Activated CD8-positive, alpha-beta T cell treated with anti-CD3 and anti-CD28 coated beads, Interleukin-2, amount 10 ng/mL, durations not matched to agents 7 days and 5 days (primary cell): ENCODE measurements at places on chromosomes 7 and 10.

- peaks cover 2% of the 10 kb centered on the region for H3K27me3 ChIP-seq
- no peak for DNase-seq
- H3K4me1 ChIP-seq: no peaks in the 10 kb centered on the region
- no peak overlapping the region for H3K27ac ChIP-seq
- H3K36me3 ChIP-seq: no peaks in the 10 kb centered on the region
- no peak overlapping the region for H3K4me3 ChIP-seq
Observed at GRCh38 chr10:93211991-93212390, 138.3 kb downstream of the CYP26A1 start.

GRCh38 chr10:122249991-122250750 is 20.9 kb upstream of the BTBD16 start:
- DNase-seq: no peak
- H3K4me3 ChIP-seq: no peak overlapping the region
- no peaks in the 10 kb centered on the region for H3K4me1 ChIP-seq
- H3K27me3 ChIP-seq: peaks cover 3% of the 10 kb centered on the region
- no peak overlapping the region for H3K27ac ChIP-seq

- H3K4me1 ChIP-seq: no peaks in the 10 kb centered on the region
- H3K4me3 ChIP-seq: no peak overlapping the region
- H3K27ac ChIP-seq: no peak overlapping the region
- H3K36me3 ChIP-seq: no peaks in the 10 kb centered on the region
Observed at GRCh38 chr10:58780476-58780875, 267.8 kb downstream of the BICC1 start.

- no peak overlapping the region for H3K27ac ChIP-seq
- no peak overlapping the region for H3K4me3 ChIP-seq
- DNase-seq: no peak
- no peaks in the 10 kb centered on the region for H3K36me3 ChIP-seq
- no peaks in the 10 kb centered on the region for H3K27me3 ChIP-seq
Observed at GRCh38 chr10:44477046-44477425, 92.1 kb upstream of the CXCL12 start.

- H3K27ac ChIP-seq: no peak overlapping the region
- no peak overlapping the region for H3K4me3 ChIP-seq
- H3K36me3 ChIP-seq: no peaks in the 10 kb centered on the region
- H3K27me3 ChIP-seq: no peaks in the 10 kb centered on the region
Observed at GRCh38 chr7:16095171-16095950, 326.0 kb downstream of the CRPPA start.

- DNase-seq: no peak
- no peak overlapping the region for H3K27ac ChIP-seq
- peaks cover 43% of the 10 kb centered on the region for H3K4me1 ChIP-seq
- H3K4me3 ChIP-seq: no peak overlapping the region
Observed at GRCh38 chr7:35731349-35731748, 36.4 kb upstream of the HERPUD2 start.

DNA sequence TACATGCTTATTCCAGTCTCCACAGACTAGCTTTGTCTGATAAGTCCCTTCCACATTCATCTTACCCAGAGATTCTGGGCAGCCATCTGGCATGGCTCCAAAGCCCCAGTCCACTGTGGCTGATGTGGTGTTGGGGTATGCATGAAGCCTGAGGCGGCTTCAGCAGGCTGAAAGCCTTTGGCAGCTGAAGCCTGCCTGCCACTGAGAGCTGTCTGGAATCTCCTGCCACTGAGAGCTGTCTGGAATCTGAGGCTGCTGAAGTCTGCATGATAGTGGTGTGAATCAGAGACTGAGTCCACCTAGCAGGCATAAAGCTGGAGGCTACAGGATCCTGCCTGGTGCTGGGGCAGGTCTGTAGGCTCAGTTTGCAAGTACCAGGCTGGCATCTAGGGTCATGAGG is 87.1 kb downstream of the DYNC1I1 start:
- H3K4me3 ChIP-seq: no peak overlapping the region
- no peak overlapping the region for H3K27ac ChIP-seq
- no peaks in the 10 kb centered on the region for H3K36me3 ChIP-seq
- no peak for DNase-seq
- H3K27me3 ChIP-seq: no peaks in the 10 kb centered on the region

DNA sequence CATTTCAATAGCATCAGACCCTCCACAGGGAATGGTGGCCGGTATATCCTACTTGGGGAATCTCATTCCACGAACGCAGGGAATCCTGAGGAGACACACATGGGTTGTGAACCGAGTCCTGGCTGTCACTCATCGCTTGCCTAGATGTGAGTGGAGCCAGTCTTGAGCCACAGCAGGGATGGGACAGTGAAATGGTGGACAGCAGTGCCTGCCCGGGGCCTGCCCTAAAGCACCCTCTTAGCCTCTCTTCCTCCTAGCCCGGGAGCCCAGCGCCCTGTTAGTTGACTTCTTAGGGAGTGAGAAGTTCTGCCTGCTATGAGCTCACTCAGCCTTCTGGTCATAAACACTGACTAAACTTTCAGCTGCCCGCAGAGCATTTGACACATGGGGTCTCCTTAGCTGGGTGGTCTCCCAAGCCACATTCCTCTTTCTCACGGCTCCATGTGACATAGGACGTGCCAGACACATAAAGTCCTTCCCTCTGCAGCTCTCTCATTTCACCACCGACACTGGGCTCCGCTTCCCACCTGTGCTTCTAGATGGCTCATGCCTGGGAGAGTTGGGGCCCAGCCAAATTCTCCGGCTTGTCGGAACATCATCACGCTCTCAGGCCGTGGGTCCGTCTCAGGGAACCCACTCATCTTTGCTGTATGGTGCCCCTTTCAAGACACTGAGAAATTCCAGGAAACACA is 60.9 kb downstream of the TCERG1L start:
- no peaks in the 10 kb centered on the region for H3K27me3 ChIP-seq
- H3K36me3 ChIP-seq: no peaks in the 10 kb centered on the region
- H3K4me3 ChIP-seq: no peak overlapping the region
- no peak overlapping the region for H3K27ac ChIP-seq

GRCh38 chr7:94420328-94420727 is 25.6 kb downstream of the COL1A2 start:
- DNase-seq: no peak
- H3K36me3 ChIP-seq: no peaks in the 10 kb centered on the region
- H3K27me3 ChIP-seq: peaks cover 4% of the 10 kb centered on the region
- no peak overlapping the region for H3K27ac ChIP-seq
- H3K4me1 ChIP-seq: no peaks in the 10 kb centered on the region
- H3K4me3 ChIP-seq: no peak overlapping the region

GRCh38 chr10:104350127-104350635 is 3.5 kb upstream of the CFAP58 start:
- peaks cover 6% of the 10 kb centered on the region for H3K36me3 ChIP-seq
- no peak overlapping the region for H3K4me3 ChIP-seq
- peaks cover 3% of the 10 kb centered on the region for H3K27me3 ChIP-seq
- peak; percentile 55 for DNase-seq
- H3K4me1 ChIP-seq: peaks cover 15% of the 10 kb centered on the region

DNA sequence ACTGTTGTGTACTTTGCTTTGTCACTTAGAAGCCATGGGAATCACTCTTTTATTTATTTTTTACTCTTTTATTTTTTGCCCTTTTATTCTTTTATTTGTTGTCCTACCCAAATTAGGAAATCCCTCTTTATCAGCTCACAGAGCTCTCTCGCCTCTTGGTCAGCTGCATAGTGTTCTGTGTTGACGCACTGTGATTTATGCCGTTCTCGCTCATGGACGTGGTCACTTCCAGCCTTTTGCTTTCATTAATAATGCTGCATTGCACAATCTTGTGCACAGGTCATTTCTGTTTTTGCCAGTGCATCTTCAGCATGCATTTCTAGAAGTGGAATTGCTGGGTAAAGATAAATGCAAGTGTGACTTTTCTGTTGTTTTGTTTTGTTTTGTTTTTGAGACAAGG is 42.3 kb downstream of the FBH1 start:
- no peaks in the 10 kb centered on the region for H3K27me3 ChIP-seq
- no peak overlapping the region for H3K4me3 ChIP-seq
- no peak for DNase-seq
- no peak overlapping the region for H3K27ac ChIP-seq
- no peaks in the 10 kb centered on the region for H3K4me1 ChIP-seq

DNA sequence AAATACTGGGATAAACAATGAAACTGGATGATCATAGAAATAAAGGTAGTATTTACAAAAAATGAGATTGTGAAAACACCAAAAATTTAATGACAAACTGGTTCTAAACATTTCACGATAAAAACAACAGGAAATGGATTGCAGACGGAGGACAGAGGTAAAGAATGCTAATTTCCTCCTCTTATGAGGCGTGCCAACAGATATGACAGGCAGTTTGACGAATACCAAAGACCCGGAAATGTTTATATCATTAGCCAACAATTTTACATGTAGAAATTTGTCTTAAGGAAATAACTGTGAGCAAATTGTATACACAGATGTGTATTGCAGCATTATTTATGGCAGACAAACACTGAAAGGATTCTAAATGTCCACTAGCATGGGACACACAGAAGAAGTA is 162.0 kb upstream of the MGMT start:
- H3K27me3 ChIP-seq: no peaks in the 10 kb centered on the region
- DNase-seq: no peak
- no peak overlapping the region for H3K27ac ChIP-seq
- H3K4me3 ChIP-seq: no peak overlapping the region
- H3K4me1 ChIP-seq: no peaks in the 10 kb centered on the region
- no peaks in the 10 kb centered on the region for H3K36me3 ChIP-seq

- DNase-seq: no peak
- no peak overlapping the region for H3K27ac ChIP-seq
- H3K4me3 ChIP-seq: no peak overlapping the region
- H3K36me3 ChIP-seq: no peaks in the 10 kb centered on the region
- no peaks in the 10 kb centered on the region for H3K4me1 ChIP-seq
- H3K27me3 ChIP-seq: no peaks in the 10 kb centered on the region
Observed at GRCh38 chr7:42414941-42415505, 178.0 kb upstream of the GLI3 start.

DNA sequence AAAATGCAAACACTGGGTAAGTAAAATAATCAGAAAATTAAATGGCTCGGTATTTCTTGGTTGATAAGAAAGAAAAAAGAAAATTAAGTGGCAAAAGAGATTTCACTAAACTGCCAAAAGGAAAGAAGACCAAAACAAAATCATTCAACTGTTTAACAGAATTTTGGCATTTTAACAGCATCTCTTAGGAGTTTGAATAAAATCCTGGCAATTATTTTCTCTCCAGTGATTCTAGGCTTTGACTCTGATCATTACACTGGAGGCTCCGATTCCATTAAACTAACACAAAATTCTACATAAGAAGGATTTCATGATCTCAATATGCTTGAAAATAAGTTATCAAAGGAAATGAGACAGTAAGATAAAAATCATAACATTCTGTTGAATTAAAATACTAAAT is 62.3 kb downstream of the ARHGAP21 start:
- no peak overlapping the region for H3K4me3 ChIP-seq
- no peak for DNase-seq
- peaks cover 7% of the 10 kb centered on the region for H3K36me3 ChIP-seq
- no peak overlapping the region for H3K27ac ChIP-seq
- H3K4me1 ChIP-seq: no peaks in the 10 kb centered on the region
